ENCODE measurements at places on chromosomes 11 and 22.

DNA sequence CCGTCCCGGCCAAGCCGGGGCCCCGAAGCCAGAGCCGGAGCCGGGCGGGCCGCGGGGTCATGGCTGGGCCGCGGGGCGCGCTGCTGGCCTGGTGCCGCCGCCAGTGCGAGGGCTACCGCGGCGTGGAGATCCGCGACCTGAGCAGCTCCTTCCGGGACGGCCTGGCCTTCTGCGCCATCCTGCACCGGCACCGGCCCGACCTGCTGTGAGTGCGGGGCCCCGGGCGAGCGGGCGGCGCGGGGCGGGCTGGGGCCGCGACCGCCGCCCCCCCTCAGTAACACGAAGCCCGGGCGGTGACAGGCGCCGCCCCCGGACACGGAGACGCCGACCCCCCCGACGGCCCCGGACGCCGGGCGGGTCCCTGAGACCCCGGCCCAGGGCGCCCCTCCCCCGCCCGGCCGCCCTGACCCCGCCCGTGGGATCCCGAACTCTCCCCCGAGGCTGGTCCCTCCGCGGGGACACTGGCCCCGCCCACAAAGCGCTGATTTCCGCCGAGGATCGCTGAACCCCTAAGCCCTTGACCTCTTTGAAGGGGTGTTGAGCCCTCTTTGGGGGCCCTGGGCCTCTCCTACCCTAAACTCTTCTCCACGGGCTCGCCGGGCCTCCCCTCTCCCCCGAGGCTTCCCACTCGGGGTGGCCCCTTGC lies 389 bp downstream of the MICALL1 start:
- DNase-seq: peak; percentile 65

DNA sequence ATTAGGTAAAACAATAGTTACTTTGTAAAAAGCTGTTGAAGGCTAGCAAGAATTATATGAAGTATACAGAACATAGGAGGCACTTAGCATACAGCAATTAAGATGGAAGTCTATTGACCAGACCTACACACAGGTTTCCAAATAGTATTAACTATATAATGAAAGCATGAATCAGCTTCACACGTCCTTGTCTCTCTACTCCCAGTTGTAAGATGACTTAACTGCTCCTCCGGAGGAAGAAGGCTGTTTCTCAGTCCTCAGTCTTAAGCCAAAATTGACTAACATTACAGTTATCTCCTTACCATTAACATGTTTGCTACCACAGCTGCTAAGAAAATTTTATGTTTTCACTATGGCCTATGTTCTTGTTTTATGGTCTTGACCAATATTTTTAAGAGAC lies 24.7 kb downstream of the SIK3 start:
- no peak for DNase-seq

DNA sequence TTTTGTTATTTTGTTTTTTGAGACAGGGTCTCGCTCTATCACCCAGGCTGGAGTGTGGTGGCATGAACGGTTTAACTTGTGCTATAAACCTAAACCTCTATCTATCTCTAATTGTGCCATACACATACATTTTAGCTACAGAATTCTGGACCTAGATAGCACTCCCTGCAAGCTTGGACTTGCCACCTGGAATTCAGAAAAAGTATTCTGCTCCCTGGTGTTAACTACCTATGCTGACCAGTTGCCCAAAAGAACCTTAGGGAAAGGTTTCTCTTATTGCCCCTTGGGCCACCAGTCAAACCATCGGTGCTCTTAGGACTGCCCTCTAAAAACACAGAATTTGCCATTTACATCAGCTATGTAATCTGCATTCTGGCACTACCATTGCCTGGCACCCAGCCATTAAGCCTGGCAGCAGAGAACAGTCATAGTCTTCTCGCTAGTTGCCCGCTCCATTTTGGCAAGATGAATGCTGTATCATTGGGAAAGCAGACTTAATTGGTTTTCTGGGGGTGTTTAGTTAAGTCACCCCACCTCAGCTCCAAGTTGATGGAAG lies 55.3 kb downstream of the ETS1 start:
- no peak for DNase-seq

DNA sequence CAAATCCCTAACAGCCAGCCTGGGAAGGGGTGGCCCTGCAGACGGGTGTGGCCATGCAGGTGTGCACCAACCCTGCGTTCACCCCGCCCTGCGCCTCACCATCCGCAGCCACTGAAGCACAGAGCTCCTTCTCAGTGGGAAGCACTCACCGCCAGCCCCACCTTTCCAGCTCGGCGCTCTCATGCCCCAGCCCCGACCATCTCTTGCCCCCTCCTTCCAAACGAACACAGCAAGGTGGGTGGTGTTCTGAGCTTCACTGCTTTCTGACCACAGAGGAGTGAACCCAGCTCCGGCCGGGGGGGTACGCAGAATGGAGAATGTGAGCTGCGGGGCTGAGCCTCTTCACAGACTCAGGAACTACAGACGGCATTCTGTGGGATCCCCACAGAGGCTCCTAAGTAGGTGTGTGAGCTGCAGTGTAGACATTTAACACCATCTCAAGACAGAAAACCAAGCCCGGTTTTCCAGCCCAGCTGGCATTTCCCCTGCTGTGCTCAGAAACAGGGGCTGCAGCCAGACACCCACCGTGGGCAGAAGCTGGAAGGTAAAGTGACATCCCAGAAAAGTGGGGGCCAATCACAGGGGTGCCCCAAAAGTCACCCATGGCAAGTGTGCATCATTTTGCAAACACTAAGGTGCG lies 88.4 kb upstream of the RTL6 start:
- DNase-seq: no peak

DNA sequence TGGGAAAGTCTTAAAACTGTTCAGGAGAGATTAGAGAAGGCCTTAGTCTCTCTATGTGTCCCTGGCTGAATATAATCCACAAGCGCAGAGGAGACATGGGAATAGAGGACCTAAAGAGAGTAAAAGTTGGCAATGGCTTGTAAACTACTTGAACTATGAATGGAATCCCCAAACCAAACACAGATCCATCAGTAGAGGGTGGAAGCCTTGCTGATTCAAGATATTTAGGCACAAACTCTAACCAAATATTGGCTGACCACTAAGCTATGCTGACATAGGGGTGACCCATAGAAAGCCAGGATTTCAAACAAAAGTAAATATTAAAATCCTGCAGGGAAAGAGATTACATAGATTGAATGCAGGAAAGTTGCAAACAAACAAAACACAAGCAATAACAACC lies 439.2 kb downstream of the DLG2 start:
- no peak for DNase-seq

DNA sequence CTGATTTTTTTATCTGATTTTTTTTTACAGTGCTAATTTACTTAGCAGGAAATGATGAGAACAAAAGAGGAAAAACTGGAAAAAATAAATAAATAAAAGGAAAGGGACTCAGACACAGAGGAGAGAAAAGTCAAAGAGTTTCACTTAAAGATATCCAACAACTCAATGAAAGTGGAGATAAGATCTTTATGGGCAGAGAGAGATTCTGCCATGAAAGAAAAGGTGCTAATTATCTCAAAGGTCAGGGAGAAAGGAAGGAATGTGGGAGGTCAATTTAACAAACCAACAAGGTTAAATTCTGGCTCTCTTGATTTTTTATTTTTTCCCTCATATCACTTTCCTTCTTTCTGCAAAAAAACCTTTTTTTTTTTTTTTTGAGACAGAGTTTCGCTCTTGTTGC lies 86.0 kb downstream of the DENND5A start:
- no peak for DNase-seq

GRCh38 chr22:48391820-48392219 lies 1435.9 kb downstream of the BRD1 start:
- no peak for DNase-seq

DNA sequence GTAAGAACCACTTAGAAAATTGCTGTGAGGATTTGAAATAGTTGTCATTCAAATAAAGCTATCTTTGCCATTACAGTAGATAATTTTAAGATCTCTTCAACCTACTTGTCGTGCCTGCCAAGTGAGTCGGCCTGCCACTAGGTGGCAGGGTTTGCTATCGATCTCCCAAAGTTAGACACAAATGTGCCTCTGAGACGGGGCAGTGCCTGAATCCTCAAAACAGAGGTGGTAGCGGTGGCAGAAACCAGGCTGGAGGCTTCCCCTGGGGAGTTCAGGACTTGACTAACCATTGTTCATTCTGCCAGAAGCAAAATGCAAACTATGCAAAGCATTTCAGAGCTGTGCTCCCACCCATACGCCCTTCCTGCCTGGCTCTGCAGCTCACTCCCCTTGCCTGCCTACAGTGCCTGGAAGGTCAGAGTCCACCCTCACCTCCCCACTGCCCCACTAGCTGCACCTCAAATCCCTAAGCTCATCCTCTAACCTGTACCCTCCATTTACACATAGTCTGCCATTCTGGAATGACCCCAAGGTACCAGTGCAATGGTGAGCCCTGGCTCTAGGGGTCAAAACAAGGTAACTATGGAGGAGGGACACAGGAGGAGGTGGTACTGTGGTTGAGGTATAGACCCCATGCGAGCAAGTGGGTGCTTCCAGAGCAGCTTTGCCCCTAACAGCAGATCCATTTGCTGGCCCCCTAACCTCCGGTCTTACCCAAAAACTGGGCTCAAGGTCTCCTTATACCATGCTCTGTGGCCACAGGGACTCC lies 82.1 kb downstream of the C11orf58 start:
- DNase-seq: peak; percentile 65

DNA sequence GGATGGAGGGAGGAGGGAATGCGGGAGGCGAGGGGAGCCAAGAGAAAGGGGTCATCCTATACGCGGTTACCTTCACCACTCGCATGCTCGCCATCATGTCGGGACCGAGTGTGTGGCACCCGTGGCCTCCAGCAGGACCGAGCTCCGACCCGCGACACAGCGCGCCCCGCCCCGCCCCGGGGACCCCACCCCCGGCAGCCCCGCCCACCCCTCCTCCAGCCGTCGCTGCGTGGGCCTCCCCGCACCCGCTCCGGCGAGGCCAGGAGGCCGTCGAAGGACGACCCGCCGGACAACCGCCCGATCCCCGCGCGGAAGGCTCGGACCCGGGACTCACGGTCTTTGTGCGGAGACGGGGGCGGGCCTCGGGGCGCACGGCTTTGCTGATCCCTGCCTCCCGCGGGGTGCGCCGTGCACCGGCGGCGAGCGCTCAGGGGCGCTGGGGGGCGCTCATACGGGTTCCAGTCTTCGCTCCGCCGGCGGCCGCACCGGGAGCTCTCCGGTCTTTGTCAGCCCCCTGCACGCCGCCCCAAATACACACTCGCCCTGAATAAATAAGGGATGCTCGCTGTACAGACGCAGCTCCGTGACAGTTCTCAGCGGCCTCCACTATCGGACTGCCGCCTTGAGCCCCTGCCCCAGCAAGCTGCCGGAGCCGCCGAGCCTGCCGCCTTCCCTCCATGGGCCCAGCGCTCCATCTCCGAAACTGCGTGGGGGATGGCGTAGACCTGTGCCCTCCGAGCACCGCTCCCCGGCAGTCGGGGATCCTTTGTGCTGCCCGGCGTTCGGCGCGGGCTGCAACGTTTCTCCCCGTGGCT lies at the start of gene UBE2L6:
UBE2L6 (minus strand) TSS at position 158 of the 815 bp plus-strand sequence; CDS start at position 97, 61 bp downstream.
- peak; percentile 75 for DNase-seq

DNA sequence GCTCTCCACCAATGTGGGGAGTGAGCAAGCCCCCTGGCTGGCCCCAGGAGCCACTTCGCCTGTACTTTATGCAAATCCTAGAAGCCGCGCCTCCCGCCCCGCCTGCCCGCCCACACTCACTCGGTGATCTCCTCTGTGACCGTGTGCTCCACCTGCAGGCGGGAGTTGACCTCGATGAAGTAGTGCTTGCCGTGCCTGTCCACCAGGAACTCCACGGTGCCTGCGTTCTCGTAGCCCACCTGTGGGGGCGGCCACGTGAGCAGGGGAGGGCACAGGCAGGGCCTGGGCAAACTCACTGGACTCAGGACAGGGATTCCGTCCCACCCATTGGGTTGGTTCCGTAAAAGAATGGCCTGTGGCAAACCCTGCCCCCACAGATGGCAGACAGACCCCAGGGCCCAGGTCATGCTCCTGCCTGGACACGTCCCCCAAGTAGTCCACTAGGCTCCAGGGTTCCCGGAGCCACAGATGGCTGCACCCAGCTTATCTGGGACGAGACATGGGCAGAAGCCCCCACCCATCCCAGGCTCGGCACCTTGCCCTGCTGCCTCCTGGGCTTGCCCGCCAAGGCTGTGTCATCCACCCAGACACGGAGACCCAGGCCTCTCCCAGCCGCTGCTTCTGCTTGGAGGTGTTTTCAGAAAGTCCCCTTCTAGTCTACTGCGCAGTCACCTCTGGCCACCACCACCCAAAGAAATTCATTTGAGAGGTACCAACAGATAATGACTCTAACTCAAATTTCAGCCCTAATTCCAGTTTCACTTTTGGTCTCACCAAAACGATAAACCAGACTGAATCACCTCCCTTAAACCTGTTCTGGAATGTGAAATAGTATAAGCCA lies 12.1 kb downstream of the LRFN4 start:
- peak; percentile 95 for DNase-seq

- no peak for DNase-seq
These were observed 7.5 kb upstream of the C11orf97 start for GRCh38 chr11:94504689-94505293.

DNA sequence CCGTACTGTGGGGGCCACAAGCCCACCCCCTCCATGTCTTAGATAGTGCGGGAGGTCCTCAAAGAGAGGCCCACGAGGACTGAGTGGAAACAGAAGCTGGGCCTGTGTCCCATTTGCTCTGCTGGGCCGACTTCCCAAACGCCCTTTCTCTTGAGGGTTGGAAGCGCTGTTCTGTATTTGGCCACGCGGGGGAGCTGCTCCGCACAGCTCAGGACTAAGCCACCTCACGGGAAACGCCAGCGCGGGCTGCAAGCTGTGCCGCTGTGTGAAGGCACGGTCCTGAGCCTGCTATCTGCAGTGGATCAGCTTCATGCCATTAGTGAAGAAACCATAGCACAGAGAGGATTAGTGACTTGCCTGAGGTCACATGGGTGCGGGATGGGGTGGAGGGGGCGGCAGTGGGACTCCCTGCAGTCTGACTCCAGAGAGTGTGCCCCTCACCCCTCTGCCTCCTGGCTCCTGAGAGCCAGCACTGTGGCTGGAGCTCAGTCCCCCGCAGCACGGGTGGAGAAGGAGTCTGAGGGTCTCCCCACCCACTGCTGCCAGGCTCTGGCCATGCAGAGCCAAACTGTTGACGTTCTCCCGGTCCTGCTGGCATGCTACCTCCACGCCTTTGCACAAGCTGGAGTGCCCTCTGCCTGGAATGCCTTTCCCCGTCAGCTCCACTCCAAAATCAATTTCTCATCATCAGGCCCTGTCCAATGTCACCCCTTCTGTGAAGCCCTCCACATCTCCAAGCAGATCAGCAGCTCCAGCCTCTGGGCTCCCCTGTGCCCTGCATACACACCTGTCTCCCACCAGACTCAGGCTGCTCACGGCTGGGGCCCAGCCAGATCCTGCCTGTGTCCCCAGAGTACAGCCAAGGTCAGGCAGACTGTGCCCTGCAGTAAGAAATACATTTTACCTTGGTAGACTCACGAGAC lies 51.5 kb upstream of the LRRC32 start:
- DNase-seq: peak; percentile 72

DNA sequence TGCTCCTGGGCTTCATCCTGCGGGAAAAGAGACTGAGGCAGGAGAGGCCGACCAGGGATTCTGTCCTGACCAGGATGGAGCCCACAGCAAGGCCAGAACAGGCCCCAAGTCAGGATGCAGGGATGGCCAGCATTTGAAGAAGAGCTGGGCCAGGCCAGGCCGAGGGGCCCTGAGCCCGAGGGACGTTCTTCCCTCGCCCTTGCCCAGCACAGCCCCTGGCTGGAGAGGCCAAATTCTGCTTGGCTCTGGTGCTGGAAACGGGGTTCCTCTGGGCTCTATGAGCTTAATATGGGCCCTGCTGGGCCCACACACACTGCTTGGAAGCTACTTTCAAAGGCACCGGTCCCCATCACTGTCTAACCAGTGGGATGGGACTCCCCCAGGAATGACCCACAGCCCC lies 7.6 kb downstream of the APOBEC3G start:
- DNase-seq: no peak
